ENCODE measurements at places on chromosomes 6 and 20.

DNA sequence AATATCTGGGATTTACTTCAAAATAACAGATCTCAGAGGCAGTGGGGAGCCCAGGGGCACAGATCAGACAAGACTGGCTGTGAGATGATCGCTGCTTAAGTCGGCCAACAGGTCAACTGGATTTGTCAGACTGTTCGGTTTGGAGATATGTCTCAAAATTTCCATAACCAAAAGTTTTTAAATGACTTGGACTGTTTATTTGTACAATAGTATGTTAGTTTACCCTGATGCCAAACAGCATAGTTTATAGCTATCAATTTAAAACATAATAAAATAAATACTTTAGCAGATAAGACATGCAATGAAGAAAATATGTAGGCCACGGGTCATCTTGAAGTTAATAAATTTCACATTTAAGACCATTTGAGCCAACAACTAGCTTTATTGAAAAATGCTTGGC, 126.7 kb downstream of the IRF4 start:
- DNase-seq = no peak

DNA sequence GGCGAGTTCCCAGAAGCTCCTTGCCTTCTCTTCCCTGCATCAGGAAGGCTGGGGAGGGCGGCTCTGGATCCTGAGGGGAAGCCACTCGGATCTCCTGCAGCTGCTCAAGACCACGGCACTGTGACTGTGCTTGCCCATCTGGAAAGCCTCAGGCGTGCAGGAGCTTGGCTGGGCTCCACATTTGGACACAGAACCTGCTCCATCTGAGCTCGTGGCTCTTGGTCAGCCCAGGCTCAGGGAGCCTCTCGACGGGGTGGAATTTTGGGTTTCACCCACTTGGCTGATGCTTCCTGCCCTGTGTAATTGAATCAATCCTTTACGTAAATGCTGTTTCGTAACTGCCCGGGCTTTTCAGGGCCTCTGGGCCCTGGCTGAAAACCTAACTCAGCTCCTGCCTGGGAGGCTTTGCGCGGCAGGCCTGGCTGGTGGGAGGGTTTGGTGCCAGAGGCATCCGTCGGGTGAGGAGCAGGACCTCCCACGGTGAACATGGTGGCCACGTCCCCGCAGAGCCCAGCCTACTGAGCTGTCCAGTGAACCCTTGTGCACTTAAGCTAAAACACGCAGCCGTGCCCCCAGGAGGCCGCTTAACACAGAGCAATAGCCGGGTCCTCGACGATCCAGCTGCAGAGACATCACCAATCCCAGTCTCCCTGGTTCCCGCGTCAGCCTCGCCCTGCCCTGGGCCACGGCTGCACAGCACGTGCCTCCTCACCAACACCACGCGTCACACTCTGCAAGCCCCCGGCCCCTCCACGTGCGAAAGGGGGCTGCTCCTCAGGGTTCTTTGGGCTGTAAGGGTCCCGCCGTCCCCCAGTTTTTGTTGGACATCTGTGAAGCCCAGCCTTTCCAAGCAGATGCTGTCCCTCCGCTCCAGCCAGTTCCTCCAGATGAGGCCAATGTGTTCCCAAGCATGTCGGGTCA, 241.0 kb downstream of the DLL1 start:
- DNase-seq = no peak

DNA sequence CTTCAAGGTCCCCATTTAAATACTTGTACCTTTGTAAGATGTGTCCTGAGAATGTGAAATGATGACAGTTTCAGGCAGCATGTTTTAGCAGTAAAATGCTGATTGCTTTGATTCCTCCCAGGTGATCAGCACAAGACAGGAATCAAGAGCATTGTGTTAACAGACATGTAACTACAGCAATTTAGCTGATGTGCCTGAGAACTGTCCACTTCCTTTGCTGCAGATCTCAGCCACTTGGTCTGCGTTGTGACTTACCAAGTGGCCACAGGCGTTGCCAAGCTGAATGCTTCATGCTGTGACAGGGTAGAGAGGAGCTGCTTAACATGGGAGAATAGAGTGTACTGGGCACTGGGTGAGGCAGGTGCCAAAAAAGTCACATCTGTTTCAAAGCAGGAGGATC, 767.0 kb upstream of the POU3F2 start:
- no peak for DNase-seq

DNA sequence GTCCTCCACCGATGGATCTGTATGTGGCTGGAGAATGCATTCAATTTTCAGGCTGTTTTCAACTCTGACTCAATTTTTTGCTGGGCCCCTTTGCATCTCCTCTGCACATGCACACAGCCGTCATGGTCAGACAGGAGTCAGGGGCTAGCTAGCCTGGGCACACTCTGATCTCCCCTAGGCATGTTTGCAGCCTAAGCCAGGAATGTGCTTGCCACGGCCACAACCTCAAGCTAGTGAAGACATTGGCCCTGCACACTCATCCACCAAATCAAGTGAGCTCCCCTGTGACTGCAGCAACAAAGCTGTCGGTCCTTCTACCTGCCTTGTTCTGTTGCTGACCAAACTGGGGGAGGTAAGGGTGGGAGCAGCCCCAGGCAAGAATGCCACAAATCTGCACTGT, 300.5 kb downstream of the ESR1 start:
- no peak for DNase-seq

Data from NCI-H1092 (cell line).